ENCODE measurements at places on chromosomes 6 and 20. TPM values are rescaled to one million over a fixed set of nuclear protein-coding genes. Genes with fewer than 3 reads are reported as not detected.

GRCh38 chr20:48832405-48832730, 4.6 kb upstream of the PREX1 start:
- no peak for DNase-seq
- H3K4me3 ChIP-seq = no peak overlapping the region
- H3K36me3 ChIP-seq = no peaks in the 10 kb centered on the region
- H3K4me1 ChIP-seq = peaks cover 22% of the 10 kb centered on the region

Gene PTCHD4
- total RNA-seq = not detected

- no peaks in the 10 kb centered on the region for H3K27me3 ChIP-seq
- no peak for DNase-seq
Observed at GRCh38 chr6:112600168-112600567, 253.0 kb downstream of the RFPL4B start.

Gene BPIFB2
- total RNA-seq = not detected

DNA sequence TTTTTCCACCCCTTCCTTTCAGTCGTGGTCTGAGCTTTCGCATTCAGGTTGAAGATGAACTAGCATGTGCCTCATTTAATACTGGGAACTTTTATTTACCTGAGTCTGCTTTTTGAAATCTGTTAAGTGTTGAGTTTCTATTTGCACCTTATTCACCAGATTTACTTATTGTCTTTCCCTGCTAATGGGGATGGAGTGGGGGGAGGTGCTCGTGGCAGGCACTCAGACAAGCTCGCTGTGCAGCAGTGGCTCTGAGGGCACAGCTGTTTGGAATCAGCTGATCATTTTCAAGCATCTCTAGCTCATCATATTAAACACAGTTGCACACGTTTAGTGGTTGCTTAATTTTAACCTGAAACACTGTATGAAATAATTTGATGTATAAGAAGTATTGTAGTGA, 35.6 kb downstream of the UTRN start:
- no peaks in the 10 kb centered on the region for H3K27me3 ChIP-seq
- no peaks in the 10 kb centered on the region for H3K36me3 ChIP-seq
- no peak overlapping the region for H3K4me3 ChIP-seq
- peaks cover 11% of the 10 kb centered on the region for H3K4me1 ChIP-seq
- no peak overlapping the region for H3K27ac ChIP-seq

Gene C6orf141
- 14.2 TPM for total RNA-seq

GRCh38 chr6:85685713-85686112, 43.0 kb upstream of the SYNCRIP start:
- H3K36me3 ChIP-seq = no peaks in the 10 kb centered on the region
- no peak overlapping the region for H3K4me3 ChIP-seq
- H3K27ac ChIP-seq = no peak overlapping the region
- H3K27me3 ChIP-seq = no peaks in the 10 kb centered on the region
- H3K4me1 ChIP-seq = no peaks in the 10 kb centered on the region
- DNase-seq = no peak

- no peak overlapping the region for H3K27ac ChIP-seq
- peaks cover 22% of the 10 kb centered on the region for H3K4me1 ChIP-seq
- H3K36me3 ChIP-seq = no peaks in the 10 kb centered on the region
- no peak overlapping the region for H3K4me3 ChIP-seq
Observed at GRCh38 chr20:50471231-50471630, 39.0 kb upstream of the PTPN1 start.

DNA sequence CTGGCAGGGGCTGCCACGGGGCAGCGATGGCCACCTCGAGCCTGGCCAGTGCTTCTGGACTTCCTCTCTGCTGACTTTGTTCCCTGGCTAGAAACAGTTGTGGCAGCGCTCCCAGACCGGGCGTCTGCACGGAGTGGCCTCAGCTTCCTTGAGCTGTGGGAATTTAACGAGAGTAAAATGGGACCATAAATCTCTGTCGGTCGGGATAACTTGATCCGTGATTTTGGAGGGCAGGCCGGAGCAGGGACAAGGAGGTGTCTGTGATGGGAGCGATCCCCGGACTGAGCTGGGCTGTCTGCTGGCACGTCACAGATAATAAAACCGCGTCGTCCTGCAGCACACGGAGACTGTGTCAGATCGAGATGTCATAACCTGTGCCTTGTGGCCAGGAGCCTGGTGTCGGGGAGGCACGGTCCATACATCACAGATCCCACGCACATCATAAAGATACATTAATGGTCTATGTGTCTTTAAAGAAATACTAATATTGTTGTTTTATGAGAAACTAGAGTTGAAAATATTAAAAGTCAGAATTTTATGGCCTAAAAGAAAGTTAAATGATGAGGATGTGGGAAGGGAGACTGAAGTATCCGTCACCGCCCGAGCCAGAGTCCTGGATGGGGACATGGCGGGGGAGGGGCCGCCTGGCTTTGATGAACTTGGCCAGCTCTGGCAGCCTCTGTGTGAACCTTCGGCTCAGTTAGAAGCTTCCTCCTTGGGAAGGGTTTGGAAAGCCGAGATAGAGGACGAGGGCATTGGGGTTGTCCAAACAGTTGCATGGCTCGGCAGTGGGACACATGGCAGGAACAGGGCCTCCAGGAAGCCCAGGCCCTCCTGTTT, 6.5 kb upstream of the RBBP8NL start:
- H3K4me3 ChIP-seq = peak overlapping the region; percentile 21
- peaks cover 16% of the 10 kb centered on the region for H3K4me1 ChIP-seq

DNA sequence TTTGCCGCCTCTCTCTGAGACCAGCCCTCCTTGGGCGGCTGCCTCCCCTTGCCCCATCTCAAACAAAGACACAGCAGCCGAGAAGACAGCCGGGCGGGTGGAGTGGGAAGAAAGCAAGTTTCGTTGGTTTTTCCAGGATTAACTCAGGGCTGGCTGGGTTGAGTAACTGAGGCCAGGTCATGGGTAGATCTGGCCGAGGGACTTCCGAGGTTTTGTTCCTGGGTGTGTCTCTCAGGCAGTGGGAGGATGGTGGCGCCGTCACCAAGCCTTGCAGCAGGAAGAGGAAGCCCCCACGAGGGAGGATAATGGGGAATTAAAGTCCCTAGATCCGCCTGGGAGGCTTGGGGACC, 167.2 kb downstream of the TTLL2 start:
- H3K27ac ChIP-seq = no peak overlapping the region
- no peaks in the 10 kb centered on the region for H3K27me3 ChIP-seq

- DNase-seq = no peak
- peaks cover 35% of the 10 kb centered on the region for H3K4me1 ChIP-seq
- no peaks in the 10 kb centered on the region for H3K36me3 ChIP-seq
Observed at GRCh38 chr20:41178904-41179432, 41.6 kb downstream of the PLCG1 start.

Gene PAQR8
- 8.8 TPM for total RNA-seq

GRCh38 chr20:9203081-9203447, 134.2 kb downstream of the PLCB4 start:
- no peak overlapping the region for H3K4me3 ChIP-seq
- H3K36me3 ChIP-seq = no peaks in the 10 kb centered on the region
- H3K27me3 ChIP-seq = no peaks in the 10 kb centered on the region

Gene GABRR2
- 1.5 TPM for total RNA-seq

Gene SCUBE3
- 0.49 TPM for total RNA-seq

- H3K27me3 ChIP-seq = no peaks in the 10 kb centered on the region
- H3K36me3 ChIP-seq = no peaks in the 10 kb centered on the region
- DNase-seq = no peak
- no peak overlapping the region for H3K27ac ChIP-seq
Observed at GRCh38 chr6:69704916-69705315, 91.9 kb downstream of the LMBRD1 start.

GRCh38 chr6:1082285-1082935, 229.5 kb upstream of the FOXQ1 start:
- no peak for DNase-seq
- H3K4me1 ChIP-seq = peaks cover 12% of the 10 kb centered on the region
- H3K4me3 ChIP-seq = no peak overlapping the region
- no peaks in the 10 kb centered on the region for H3K36me3 ChIP-seq
- H3K27ac ChIP-seq = no peak overlapping the region

Gene ARFGEF2
- total RNA-seq = 21.9 TPM

DNA sequence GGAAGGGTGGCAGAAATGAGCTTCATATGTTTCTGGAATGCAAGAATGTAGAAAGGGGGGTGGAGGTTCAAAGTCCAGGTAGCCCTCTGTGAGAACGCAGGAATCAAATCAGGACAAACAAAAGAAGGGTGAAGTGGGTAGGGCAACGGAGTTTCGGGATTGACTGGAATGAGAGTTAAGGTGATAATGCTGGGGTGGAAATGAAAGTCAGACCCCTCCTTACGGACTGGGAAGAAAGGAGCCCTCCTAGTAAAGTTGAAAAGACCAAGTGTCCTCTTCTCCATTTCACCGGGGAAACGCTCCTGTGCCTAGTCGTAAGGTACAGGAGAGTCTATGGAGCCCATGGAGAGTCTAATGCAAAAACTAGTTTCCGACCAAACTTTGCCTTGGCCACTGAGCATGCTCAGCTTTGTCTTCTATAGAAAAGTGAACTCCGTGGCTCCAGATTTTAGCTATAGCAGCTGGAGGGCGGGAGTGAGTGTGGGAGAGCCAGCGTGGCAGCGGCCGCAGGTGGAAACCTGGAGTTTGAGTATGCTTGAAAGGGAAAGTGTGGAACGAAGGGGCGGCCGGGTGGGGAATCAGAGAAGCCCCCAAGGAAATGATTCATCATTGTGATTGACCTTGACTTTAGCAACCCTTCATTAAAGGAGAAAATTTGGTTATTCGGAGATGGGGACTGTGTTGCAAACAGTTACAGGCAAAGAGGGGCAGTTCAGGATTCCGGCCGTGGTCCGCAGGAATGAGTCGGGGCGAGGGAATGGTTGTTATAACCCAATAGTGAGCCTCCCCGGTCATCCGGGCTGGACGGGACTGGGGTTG, 1.3 kb upstream of the LRRC1 start:
- peak overlapping the region; percentile 77 for H3K27ac ChIP-seq
- peak overlapping the region; percentile 93 for H3K4me3 ChIP-seq
- no peaks in the 10 kb centered on the region for H3K27me3 ChIP-seq
- H3K36me3 ChIP-seq = no peaks in the 10 kb centered on the region
- no peak for DNase-seq

DNA sequence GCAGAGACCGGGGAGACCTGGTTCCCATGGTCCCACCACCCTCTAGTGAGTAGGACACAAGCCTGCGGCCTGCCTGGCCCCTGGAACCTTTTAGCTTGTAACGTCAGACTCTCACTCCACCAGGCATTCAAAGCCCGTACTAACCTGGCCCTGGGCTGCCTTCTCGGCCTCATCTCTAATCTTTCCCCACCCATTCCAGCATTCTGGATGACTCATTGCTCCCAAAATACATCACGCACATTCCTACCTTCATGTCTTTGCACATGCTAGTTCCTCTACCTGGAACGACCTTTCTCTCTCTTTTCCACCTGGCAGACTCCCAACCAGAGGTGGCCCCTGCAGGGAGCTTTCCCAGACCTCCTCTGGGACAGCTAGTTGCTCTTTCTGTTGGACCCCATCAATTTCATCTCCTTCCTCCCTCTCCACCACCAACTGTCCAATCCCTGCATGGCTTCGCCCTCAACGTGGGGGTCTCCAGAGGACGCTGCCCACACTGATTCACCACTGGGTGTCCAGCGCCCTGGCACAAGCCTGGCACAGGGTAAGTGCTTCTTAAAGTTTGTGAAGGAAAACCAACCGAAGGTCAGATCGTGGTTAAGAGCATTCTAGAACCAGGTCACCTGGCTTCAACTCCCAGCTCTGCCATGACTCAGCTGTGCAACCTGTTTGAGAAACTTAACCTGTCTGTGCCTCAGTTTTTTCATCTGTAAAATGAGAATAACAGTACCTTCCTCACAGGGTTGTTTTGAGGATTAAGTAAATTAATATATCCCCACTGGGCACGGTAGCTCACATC, 35.2 kb downstream of the JPH2 start:
- H3K27me3 ChIP-seq = no peaks in the 10 kb centered on the region
- DNase-seq = no peak
- no peaks in the 10 kb centered on the region for H3K4me1 ChIP-seq

Gene PHF20
- 37.3 TPM for total RNA-seq

DNA sequence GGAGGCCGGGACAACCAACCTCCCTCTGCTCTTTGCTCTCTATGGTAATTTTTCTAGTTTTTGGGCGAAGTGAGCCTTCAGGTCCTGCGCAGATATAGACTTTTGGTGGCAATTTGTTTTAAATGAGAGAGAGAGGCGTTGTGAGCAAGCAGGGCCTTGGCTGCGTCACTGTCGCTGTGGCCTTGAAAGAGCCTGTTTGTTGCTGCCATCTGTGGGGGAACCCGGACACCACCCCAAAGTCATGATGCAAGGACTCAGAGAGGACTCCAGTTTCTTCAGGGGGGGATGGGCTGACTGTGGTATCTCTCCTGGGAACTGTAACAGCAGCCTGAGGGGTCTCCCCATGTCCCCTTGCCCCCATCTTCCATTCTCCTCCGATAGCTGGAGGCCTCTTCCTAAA, 462.7 kb upstream of the SULF2 start:
- no peaks in the 10 kb centered on the region for H3K36me3 ChIP-seq
- no peaks in the 10 kb centered on the region for H3K27me3 ChIP-seq
- H3K27ac ChIP-seq = no peak overlapping the region

- no peak for DNase-seq
- peaks cover 48% of the 10 kb centered on the region for H3K4me1 ChIP-seq
- peak overlapping the region; percentile 94 for H3K27ac ChIP-seq
- H3K27me3 ChIP-seq = no peaks in the 10 kb centered on the region
- no peaks in the 10 kb centered on the region for H3K36me3 ChIP-seq
Observed at GRCh38 chr6:20211941-20212391, 303 bp downstream of the MBOAT1 start.

Gene LY86
- 4.9 TPM for total RNA-seq

- no peak overlapping the region for H3K4me3 ChIP-seq
- H3K36me3 ChIP-seq = no peaks in the 10 kb centered on the region
- no peak for DNase-seq
- peaks cover under 1% of the 10 kb centered on the region for H3K27me3 ChIP-seq
Observed at GRCh38 chr20:63505723-63506122, 6.8 kb upstream of the EEF1A2 start.

Gene CEP85L
- total RNA-seq = 11.8 TPM

DNA sequence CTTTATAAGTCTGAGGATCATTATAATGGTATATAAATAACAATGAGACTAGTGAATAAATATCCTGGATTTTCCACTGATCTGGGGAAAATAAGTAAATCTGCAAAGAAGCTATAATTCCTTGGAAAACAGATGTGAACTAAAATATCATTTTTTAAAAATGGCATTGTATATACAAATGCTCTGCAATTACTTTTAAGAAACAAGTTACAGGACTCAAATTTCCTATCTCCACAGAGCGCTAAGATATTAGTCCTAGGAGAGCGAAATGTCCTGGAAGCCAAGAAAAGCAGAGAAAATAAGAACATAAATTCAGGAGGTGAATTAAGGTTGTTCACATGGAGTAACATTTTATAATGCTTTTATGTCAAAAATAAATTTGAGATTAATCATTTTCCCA, 61.3 kb downstream of the PRKN start:
- no peaks in the 10 kb centered on the region for H3K36me3 ChIP-seq
- no peak overlapping the region for H3K27ac ChIP-seq
- DNase-seq = no peak
- no peaks in the 10 kb centered on the region for H3K27me3 ChIP-seq

GRCh38 chr20:58944610-58945009, 36.4 kb upstream of the NELFCD start:
- no peak overlapping the region for H3K4me3 ChIP-seq
- no peak overlapping the region for H3K27ac ChIP-seq
- H3K27me3 ChIP-seq = no peaks in the 10 kb centered on the region
- H3K36me3 ChIP-seq = no peaks in the 10 kb centered on the region
- no peak for DNase-seq

All from vagina (tissue), 2 donors.